ENCODE measurements at places on chromosomes 5 and 9. TPM values are rescaled to one million over a fixed set of nuclear protein-coding genes. Genes with fewer than 3 reads are reported as not detected.

Gene SLC36A3
- total RNA-seq, result not detected

Gene CSF2
- total RNA-seq, result not detected

Gene MELK
- total RNA-seq, result 3.9 TPM

Gene TRIM14
- 1.5 TPM for total RNA-seq

Gene CCNB1
- total RNA-seq, result 14.0 TPM

Gene SETX
- 69.1 TPM for total RNA-seq

Gene SVEP1
- 6.1 TPM for total RNA-seq

Gene CTNND2
- 115 TPM for total RNA-seq

Gene SLC25A48
- 1.2 TPM for total RNA-seq

Gene SELENOP
- total RNA-seq, result 35.4 TPM

Gene CCNI2
- total RNA-seq, result under 0.01 TPM

Gene APBA1
- 34.2 TPM for total RNA-seq

Gene GRIN3A
- total RNA-seq, result 6.9 TPM

Gene FRRS1L
- total RNA-seq, result 65.9 TPM

Gene DPYSL3
- total RNA-seq, result 925 TPM

Gene PTPN3
- 4.4 TPM for total RNA-seq
